ENCODE measurements at places on chromosomes 13 and 19.

- no peak for DNase-seq
These were observed 600 bp upstream of the ZNF226 start for GRCh38 chr19:44164327-44164672.

DNA sequence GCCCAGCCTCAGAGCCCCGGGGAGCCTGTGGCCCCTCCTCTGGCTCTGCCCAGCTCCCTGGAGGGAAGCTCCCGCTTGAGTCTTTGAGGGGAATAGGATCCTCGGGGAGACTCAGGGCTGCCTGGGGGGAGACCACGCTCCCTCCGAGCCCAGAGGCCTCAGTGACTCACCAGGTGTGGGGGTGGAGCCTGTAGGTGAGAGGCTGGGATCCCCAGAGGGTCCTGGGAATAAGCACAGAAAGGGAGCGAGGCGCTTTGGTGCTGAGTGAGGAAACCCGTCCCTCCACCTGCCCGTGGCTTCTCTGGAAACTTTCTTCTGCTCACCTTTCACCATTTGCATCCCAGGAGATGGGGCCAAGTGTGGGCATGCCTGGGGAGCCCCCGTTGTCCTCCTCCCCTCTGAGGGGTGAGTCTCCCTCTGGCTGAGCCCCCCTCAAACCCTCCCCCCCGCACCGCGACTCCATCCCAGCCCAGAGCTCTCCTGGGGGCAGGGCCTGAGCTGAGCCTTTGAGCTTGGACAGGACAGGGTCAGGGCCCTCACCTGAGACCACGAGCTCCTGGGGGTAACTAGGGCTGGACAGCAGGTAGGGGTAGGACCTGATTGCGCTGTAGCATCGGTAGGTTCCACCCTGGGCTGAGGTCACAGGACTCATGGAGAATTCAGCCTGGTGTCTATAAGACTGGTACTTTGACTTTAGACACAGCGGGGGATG is 2.7 kb downstream of the LILRB5 start:
- no peak for DNase-seq

GRCh38 chr19:44796701-44797115 is 12.2 kb upstream of the BCAM start:
- DNase-seq: no peak

DNA sequence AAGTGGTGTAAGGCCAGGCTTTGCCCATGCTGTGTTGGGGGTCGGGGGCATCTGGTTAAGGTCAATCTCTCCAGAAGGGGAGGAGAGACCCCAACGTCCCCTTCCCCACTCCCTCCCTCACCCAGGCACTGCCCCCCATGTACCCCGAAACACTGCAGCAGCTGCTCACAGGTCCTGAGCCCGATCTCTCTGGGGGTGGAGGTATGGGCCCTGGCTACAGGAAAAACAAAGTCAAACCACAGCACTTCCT is 10.2 kb downstream of the CAPN12 start:
- DNase-seq: no peak

DNA sequence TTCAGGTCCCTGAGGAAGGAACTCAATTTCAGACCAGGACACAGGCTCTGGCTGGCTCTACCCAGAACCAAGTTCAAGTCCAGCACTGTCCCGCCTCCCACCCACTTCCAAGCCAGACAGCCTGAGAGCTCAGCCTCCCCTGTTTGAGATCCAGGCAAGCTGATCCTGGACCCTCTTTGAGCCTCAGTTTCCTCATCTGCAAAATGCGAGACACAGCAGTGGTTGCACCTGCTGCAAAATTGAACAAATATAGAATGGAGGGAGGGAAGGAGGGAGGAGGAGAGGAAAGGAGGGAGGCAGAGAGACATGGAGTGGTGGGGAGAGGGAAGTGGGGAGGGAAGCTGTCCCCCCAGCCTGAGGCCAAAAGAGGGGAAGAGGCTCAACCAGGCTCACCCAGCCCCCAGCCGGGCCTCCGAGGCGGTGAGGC is 751 bp downstream of the TMEM221 start:
- no peak for DNase-seq

DNA sequence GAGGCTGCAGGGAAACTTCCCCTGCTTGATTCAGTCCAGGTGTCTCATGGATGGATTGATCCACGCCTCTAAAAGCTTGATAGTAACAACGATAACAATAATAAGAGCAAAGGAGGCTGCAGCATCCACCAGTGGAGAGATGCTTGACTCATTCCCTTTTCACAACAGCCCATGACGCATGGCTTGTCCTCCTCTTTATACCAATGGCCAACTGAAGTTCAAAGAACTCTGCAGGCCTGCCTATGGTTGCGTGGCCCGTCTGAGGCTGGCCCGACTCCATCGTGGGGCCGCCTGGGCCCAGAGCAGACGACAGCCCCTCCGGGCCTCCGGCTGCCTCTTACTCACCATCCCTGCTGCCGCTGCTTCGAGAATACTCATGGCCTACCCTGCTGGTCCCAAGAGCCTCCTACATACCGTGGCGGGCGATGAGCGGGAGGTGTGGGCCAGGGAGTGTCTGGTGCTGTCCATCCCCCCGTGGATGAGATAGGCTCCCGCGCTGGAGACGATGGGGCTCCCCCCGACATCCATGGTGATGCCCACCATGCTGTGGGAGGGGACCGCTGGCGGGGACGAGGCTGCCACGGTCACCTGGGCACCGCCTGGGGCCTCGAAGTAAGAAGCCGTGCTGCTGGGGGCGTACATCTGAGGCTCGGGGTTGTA is 61.8 kb upstream of the RANBP3 start:
- DNase-seq: no peak

- no peak for DNase-seq
These were observed 34.0 kb downstream of the SERPINE3 start for GRCh38 chr13:51373451-51373850.

- no peak for DNase-seq
These were observed 679 bp upstream of the CDADC1 start for GRCh38 chr13:49246850-49247642.

All from activated naive CD8-positive, alpha-beta T cell treated with anti-CD3 and anti-CD28 coated beads for 36 hours (primary cell).